ENCODE measurements at places on chromosomes 5 and 9. TPM values are rescaled to one million over a fixed set of nuclear protein-coding genes. Genes with fewer than 3 reads are reported as not detected.

GRCh38 chr9:88443480-88444113, 55.4 kb downstream of the SPIN1 start:
- DNase-seq = no peak

- no peak for DNase-seq
Measured at GRCh38 chr5:122718611-122719010, 56.3 kb upstream of the SNX2 start.

DNA sequence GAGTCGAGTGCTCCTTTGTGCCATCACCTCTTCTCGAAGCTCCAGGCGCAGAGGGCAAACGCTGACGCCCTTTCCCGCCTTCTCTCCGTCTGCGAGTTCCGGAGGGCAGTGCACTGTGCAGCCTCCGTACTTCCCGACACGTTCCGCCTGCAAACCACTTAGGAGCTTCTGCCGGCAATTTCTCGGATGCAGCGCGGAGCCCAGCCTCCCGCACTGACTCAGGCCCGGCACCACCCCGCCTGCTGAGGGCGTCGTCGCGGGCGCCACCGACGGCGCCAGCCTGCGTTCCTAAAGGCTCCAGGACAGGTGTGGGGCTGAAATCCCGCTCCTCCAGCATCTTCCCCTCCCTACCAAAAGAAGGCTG, 9.3 kb upstream of the TRIM36 start:
- DNase-seq = no peak

DNA sequence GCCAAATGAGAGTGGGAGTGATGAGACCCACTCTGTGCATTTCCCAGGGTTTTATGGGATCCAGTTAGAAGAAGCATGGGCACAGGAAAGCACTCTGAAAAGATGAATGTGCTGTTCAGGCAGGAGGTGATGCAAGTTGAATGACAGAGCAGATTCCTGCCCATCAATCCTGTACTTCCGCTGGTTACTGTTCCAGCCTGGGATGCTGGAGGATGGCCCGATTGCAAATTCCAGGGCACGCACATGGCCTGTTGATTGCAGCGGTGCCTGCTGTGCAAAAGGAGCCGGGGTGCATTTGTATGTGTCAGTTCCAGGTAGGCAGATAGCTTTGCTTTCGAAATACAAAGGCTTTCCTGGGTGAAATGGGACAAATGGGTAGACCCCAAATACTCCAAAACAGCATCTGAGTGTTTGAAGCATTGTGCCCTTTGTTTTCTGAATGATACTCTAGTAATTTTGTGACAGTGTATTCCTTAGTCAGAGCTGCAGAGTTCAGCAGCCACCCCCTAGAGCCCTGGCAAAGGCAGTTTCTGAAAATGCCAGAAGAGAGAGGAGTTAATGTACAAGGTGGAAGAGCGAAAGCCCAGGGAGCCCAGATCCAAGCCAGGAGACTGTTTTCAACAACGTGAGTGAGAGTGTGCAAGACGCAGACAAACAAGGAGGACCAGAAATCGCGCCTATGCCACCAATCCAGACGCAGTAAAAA, 454.2 kb upstream of the CLINT1 start:
- no peak for DNase-seq

RELL2 gene
- polyA plus RNA-seq = 2.9 TPM

Data from naive B cell (primary cell).